EL (cell line): ENCODE measurements at places on chromosomes 1 and 21.

- peak; percentile 85 for DNase-seq
Observed at GRCh38 chr21:34983680-34984086, 65.4 kb downstream of the RUNX1 start.

- DNase-seq: peak; percentile 77
Observed at GRCh38 chr1:43227143-43227764, 42.5 kb upstream of the TMEM125 start.

DNA sequence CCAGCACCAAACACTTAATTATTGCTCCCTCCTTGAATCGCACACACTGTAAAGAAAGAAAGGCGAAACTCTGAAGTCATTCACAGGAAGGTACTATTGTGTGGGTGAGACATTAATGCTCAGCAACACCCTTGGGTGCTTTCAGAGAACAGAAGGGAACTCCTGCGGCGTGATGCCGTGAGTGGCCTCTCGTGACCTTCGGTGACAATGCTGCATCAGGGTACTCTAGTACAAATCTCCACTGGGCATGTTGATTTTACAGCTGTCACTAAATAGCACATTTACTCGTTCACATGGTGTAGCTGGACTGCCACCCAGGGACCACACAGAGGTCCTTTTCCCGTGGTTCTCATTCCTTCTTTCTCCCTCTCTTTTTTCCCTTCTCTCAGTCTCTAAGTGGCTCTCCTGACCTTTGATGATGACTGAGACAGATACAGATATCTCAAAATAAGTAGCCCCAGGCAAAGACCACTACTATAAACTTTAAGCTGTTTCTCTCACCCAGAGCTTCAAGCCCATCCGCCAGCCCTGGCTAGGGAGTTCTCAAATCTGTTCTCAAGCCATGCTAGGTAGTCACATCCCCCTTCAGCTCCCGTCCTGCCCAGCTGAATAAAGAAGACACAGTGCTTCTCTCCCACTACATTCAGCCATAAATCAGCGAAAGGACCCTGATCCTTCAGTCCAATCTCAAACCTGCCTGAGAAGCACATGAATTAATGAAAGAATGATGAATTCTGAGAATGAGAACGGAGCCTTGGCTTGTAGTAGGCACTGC is 223.4 kb upstream of the FMN2 start:
- no peak for DNase-seq

- DNase-seq: no peak
Observed at GRCh38 chr1:203317429-203318228, 12.3 kb downstream of the BTG2 start.

DNA sequence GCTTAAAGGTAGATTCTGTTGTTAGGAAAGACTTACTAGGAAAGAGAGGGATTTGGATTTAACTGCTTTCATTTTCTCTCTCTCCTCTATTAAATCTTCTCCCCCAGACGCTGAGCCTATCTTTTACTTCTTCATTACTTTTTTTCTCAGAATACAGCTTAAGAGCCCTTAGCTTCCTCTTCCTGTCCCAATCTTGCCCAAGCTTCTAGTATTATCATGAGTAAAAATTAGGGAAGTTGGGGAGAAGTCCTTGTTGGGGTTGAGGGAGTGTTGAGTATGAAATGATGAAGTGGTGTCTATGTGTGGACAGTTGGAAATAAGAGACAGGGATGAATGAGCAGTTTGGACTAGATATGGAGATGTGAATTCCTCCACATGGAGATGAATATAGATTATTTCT is 35.0 kb downstream of the ACP6 start:
- no peak for DNase-seq

DNA sequence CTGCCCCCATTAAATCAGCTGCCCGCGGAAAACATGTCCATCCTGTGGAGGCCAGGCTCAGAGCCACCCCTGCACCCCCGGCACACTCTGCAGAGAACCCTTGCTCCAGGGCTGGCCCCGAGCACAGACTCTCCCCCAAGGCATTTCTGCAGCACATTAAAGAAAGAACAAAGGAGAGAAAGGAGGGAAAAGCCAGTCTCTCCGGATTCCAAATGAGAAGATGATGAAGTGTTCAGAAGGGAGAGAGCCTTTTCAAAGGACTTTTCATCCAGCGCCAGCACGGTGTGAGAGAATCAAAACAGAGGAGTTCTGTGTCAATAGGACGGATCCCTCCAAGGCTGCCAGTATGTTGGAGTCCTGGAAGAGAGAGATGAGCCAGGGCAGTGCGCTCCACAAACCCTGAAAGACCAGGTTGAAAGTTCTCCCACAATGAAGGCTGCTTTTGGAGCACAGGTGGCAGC is 498.3 kb downstream of the NPHP4 start:
- no peak for DNase-seq

- DNase-seq: no peak
Observed at GRCh38 chr1:39671433-39671792, 494 bp downstream of the NT5C1A start.

DNA sequence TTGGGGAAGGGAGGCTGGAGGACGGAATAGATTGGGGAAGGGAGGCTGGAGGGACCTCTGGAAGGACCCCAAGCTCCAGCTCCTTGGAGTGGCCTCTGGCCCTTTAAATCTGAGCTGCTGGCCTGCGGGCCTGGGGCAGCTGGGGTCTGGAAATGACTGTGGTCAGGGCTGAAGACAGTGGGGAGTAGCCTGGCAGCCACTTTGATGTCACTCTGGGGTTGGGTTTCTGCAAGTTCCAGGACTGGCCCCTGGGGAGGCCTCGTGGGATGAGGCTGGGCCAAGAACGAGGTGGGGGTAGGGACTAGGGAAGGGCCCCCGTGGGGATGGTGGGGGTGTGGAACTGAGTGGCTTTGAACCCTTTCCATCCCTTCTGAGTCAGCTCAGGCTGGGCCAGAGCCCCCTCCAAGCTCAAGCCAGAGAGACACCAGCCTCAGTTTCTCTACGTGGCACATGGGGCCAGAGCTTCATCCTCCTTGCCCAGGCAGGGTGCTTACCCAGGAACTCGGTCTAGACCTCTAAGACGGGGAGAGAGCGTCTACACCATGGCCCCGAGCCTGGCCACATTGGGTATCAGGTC is 59.7 kb downstream of the ALPL start:
- DNase-seq: no peak

DNA sequence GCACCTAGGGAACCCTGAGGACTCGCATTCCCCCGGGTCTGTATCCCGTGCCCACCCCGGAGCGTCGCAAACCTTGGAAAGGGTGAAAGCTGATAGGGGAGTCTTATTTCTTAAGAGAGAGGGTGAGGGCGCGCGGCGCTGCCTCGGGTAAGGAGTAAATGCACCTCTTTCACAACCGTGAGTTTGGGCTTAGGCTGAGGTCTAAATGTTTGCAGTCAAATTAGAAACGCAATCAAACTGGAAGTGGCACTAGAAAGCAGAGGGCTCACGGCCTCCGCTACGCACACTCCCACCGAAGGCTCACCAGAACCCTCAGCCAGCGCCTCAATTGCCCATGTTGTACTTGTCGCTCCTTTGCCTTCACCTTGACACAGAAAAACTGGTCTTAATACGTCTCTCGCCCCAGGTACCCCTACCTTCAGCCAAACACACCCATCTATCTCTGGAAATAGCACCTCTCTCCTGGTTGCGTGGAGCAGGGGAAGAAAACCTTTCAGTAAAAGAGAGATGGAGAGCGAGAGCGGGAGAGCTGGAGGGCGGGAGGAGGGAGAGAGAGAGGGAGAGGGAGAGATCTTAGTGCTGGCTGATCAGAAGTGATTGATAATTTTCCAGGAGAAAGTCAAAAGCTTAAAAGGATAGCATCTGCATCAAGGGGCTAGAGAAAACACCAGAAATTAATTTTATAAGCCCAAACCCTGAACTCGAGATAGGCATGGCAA is 1.7 kb upstream of the HLX start:
- DNase-seq: no peak

DNA sequence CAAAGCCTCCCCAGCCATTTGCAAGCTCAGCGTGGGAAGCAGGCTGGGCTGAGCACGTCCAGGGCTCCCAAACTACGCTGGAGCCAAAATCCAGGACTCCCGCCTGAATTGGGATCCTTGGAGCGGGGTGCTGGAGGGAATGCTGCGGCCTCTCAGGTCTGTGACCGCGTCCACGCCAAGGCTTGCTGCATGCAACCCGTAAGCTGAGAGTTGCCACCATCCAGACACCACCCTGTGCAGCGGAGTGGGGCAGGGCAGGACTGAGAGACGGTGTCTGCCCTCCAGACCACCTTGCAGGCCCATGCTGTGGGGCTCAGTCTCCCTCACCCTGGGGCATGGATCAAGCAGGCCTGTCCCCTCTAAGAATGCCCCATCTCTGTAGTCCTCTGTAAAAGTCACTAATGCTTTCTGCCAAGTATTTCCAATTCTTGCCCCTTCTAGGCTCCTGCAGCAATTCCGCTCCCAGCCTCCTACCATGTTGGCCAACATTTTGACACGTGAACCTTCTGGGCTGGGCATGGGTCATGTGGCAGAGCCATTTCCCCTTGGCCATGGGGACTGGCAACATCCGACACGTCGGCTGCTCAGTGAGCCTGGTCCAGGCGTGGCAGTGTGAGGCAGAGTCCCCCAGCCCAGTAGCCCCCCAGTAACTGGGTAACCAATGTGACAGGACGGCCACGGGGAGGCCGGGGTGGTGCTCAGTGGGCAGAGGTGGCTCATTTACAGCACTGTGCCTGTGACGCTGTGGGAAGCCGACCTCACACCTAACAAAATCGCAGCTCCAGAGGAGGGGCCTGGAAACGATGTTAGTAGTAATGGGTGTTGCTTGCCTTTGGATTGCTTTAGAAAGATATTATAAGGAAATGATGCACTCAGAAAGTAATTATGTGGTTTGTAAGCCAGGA is 57.9 kb upstream of the PDE9A start:
- DNase-seq: no peak

DNA sequence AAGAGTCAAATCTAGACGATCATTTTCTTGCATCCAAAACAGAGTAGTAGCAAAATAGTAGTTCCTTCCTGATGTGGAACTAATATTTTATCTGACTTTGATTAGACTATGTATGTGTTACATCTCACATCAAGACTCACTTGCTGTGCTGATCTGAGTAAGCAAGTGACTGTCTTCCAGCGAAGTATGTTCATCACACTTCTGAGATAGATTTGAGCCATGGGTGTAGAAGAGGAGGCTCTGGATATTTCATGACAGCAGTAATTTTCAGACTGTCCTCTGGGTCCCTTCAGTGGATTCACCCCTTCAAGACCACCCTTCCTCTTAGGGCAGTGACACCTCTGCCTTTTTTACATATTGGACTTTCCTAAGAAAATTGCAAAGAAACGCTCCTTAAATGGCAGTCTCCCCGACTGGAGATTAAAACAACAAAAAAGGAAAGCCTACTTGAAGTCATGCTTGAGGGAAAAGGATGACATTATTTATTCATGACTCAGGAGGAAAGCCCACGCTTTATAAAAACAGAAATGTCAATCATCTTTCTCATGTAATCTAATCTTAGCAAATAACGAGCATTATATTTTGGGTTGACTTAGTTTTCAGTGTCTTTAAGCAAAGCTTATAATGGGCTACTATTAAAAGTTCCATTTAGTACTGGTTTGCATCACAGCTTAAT is 22.8 kb downstream of the ATP1B1 start:
- no peak for DNase-seq

DNA sequence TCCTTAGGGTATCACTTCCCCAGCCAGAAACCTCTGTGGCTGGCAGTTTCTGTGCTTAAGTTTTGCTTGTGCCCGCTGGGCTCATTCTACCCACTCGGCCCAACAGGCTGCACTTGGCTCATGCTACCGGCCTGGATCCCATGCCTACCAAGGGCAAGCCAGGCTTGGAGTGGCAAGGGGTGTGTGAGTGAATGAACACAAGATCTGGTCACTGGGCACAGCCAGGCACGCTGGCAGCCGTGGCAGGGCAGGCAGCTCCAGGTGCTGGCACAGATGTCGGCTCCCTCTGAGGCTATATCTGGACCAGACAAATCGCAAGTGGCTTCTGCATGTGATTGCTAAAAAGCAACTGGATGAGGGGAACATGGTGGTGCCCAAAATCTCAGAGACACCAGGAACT is 740.5 kb upstream of the B3GALT2 start:
- DNase-seq: no peak

GRCh38 chr21:36193200-36193599 is 36.6 kb downstream of the DOP1B start:
- peak; percentile 86 for DNase-seq

GRCh38 chr1:63728611-63729226 is 45.1 kb upstream of the ROR1 start:
- DNase-seq: no peak

DNA sequence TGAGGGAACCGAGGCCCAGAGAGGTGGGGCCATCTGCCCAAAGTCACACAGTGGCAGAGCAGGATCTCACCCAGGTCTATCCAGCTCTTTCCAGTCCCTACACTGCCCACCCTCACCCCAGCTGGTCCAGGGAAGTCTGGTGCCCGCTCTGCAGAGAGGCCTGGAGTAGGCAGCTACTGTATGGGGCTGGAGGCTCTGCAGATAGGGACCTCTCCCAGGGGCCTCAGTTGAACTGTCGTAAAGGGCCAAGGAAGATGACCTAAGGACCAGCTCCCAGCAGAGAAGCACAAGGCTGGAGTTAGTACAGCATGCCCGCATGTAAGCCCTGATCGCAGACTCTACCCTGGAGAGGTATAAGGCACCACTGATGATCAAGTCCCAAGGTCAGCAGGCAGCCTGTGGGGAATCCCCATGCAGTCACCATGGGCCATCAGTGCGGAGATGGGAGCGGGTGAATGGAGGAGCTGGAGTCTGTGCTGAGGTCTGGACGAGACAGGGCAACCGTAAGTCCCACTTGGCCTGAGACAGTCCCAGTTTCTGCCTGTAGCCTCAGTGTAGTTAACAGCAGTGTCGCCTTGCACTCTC is 320.2 kb downstream of the MATN1 start:
- DNase-seq: no peak

DNA sequence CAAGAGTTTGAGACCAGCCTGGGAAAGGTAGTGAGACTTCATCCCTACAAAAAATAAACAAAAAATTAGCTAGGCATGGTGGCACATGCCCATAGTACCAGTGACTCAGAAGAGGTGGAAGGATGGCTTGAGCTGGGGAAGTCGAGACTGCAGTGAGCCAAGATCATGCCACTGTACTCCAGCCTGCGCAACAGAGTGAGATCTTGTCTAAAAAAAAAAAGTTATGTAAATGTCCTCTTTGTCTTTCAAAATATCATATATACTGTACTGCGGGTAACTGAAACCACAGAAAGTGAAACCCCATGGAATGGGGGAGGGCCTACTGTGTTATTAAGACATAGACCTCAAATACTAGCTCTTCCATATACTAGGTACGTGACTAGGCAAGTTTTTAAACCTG is 20.8 kb downstream of the ACADM start:
- DNase-seq: no peak

- no peak for DNase-seq
Observed at GRCh38 chr1:185732951-185733350, 1.2 kb upstream of the HMCN1 start.

GRCh38 chr1:158093376-158093775 is 87.3 kb upstream of the CD1D start:
- no peak for DNase-seq

- no peak for DNase-seq
Observed at GRCh38 chr1:217687511-217687910, 56.4 kb downstream of the SPATA17 start.

- peak; percentile 55 for DNase-seq
Observed at GRCh38 chr1:27118440-27118689, 36.6 kb downstream of the SLC9A1 start.
